Stimulated activated CD4-positive, alpha-beta T cell treated with anti-CD3 and anti-CD28 coated beads, Interleukin-1b, Interleukin-23, amount 100 ng/mL, for 1 hour (primary cell): ENCODE measurements at places on chromosomes 5 and 9.

- no peak for DNase-seq
Measured at GRCh38 chr5:135831439-135831838, 3.0 kb upstream of the SLC25A48 start.

GRCh38 chr5:178343306-178343705 is 110.7 kb upstream of the PHYKPL start:
- no peak for DNase-seq

DNA sequence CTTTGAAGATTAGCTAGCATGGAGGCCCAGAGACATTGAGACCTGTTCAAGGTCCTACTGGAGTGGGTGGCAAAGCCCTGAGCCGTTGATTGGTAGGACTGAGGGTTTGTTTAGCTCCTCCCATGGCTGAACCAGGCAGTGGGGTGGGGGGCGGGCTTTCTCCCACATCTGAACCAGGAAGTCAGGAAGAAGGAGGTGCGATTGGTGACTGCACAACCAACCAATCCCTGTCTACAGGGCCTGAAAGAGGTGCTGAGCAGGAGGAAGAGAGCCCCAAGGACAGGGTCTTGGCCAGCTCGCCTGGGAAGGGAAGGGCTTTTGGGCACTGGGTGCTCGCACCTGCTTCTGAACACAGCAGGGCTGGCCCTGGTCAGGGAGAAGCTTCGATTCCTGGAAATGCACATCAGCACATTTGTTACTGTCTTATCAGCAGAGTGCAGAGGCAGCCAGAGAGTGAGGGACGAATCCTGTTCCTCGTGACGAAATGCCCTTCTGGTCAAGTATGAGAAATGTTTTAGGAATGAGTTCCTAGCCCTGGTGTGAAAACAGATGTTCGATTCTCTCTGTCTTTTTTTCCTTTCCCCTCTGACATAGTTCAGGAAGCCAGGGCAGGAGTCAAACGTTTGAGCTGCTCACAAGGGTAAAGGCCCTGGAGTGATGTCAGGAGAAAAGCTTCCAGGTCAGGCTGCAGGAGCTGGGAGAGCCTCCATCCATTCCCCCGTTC is 294.8 kb upstream of the KLF4 start:
- DNase-seq, result no peak

DNA sequence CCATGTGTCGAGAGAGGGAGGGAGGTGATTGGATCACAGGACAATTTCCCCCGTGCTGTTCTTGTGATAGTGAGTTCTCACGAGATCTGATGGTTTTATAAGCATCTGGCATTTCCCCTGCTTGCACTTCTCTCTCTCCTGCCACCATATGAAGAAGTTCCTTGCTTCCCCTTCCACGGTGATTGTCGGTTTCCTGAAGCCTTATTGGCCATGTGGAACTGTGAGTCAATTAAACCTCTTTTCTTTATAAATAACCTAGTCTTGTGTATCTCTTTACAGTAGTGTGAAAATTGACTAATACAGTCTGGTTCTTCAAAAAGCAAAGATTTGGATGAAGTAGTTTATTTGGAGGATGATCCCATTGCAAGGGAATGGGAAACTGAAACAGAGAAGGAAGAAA is 11.3 kb upstream of the MIER3 start:
- no peak for DNase-seq

DNA sequence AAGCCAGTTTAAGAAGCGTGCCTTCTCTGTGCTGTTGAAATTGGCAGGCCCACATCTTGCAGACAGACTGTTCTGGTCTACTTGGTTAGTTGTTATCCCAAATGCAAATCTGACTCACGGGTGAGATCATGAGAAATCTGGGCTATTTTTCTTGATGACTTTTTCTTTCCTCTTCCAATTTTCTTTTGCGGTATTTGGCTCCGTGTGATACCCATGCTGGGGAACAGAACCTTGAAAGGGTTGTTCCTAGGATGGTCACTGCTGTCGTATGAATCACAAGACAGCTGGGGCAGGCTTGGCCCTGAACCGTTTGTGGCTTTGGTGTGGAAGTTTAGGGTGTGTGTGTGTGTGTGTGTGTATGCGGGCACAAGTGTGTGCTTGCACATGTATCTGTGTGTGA is 24.6 kb downstream of the PDZD2 start:
- DNase-seq, result no peak

- no peak for DNase-seq
Measured at GRCh38 chr5:40700116-40700782, 20.5 kb downstream of the PTGER4 start.

DNA sequence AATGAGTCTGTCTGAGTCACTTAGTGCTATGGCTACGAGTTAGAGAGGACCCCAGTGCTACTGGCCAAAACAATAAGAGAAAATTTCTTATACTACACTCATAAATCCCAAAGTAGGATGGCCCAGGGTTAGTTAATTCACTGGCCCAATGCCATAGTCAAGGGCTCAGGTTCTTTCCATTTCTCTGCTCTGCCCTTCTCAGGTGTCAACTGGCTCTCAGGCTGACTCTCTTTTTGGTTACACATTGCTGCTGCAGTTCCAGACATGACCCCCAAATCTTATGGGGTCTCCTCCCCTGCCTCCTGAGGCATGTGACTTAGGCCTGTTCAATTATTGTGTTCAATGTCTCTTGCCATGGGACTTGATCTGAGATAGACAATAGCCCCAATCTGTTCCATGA is 70.4 kb downstream of the ARHGEF37 start:
- no peak for DNase-seq

GRCh38 chr5:135391116-135391868 is 7.7 kb downstream of the MACROH2A1 start:
- DNase-seq, result no peak

GRCh38 chr9:5557606-5558587 is 47.6 kb downstream of the PDCD1LG2 start:
- DNase-seq, result no peak

GRCh38 chr5:81537905-81538547 is 144.1 kb upstream of the ACOT12 start:
- DNase-seq, result no peak

DNA sequence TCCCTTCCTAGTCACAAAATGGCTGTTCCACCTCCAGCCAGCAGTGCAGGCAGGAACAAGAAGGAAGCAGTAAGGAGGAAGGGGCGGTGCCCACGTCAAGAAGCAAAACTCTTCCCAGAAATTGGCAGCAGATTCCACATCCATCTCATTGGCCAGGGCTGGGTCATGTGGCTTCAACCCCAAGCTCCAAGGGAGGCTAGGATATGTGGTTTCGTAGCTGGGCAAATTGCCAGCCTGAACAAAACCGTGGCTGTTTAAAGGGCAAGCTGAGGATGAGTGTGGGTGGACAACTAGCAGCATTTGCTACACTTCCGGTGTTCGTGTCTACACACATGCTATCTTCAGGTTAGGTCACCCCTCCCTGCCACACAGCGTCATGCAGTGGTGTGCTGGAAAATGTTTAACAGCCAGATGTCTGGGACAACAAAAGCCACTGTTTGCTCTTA is 92.1 kb upstream of the MAP1B start:
- DNase-seq, result no peak

GRCh38 chr9:108439947-108440346 is 415.8 kb downstream of the ACTL7B start:
- no peak for DNase-seq

DNA sequence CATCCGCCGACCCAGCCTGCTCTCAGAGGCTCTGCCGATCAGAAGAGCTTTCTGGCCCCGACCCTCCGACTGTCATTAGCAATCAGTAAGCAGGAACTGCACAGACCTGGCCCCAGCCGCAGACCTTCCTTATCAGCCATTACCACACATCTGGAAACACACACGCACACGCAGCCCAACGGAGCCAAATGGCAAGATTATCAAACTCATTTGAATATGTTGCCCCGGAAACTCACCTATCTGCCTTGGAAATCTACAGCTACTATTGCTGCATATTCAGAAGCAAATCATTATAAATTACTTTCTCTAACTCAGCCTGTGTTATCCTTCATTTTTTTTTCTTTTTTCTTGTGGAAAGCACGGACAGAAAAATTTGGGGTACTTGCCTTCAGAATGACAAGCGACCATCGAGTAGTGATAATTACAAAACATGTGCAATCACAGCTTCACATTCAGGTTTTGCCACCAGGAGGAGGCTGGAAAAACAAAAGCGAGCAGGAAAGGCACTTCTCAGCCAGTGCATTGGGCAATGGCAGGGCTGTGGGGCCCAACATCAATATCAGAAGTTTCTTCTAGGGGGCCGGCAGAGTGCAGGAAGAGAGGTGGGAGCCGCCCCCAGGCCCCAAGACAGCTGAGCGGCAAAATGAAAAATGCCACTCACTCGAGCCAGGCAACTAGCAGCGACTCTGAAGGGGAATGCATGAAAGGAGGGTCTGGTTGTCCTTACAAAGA is 122.3 kb downstream of the VAV2 start:
- no peak for DNase-seq

GRCh38 chr5:138737494-138738265 is 15.5 kb upstream of the CTNNA1 start:
- DNase-seq, result no peak

- no peak for DNase-seq
Measured at GRCh38 chr9:90408659-90409058, 234.0 kb downstream of the DIRAS2 start.

DNA sequence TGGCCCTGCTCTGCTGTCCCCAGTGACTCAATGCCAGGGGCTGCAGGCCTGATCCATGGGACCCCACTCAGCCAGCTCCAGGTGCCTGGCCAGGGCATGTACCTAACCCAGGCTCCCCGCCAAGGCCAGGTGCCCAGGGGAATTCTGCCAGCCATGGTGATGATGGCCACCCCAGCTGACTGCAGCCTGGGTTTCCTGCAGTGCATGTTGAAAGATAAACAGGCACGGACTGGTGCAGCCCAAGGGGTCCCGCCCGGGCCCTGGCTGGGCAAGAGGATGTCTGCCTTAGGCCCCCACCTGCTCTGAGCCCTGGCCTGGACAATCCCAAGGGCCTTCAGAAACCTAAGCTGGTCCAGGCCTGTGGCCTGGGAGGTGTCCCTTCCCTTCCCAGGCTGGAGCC is 1.2 kb downstream of the ABCA2 start:
- DNase-seq, result no peak

GRCh38 chr5:175788155-175788787 is 83.1 kb upstream of the CPLX2 start:
- DNase-seq, result no peak

GRCh38 chr5:134874831-134875655 is 872 bp downstream of the TXNDC15 start:
- DNase-seq, result peak; percentile 4

- no peak for DNase-seq
Measured at GRCh38 chr9:16869882-16870595, 431 bp downstream of the BNC2 start.

DNA sequence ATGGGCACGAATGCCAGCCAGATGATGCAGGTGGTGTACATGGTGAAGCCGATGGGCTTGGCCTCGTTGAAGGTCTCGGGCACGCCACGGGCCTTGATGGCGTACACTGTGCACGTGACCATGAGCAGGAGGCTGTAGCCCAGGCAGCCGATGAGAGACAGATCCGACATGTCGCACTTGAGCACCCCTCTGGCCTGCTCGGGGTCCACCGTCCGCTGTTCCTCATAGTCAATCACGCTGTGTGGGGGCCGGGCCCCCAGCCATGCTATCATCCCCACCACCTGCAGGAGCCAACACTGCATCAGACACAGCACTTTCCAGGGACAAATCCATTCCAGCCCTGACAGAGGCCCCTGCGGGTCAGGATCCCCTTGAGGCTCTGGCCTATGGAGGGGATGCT is 12.2 kb downstream of the GRM6 start:
- DNase-seq, result no peak

GRCh38 chr5:40331616-40332015 is 348.1 kb upstream of the PTGER4 start:
- no peak for DNase-seq

- no peak for DNase-seq
Measured at GRCh38 chr5:167065794-167066193, 1225.7 kb upstream of the WWC1 start.

DNA sequence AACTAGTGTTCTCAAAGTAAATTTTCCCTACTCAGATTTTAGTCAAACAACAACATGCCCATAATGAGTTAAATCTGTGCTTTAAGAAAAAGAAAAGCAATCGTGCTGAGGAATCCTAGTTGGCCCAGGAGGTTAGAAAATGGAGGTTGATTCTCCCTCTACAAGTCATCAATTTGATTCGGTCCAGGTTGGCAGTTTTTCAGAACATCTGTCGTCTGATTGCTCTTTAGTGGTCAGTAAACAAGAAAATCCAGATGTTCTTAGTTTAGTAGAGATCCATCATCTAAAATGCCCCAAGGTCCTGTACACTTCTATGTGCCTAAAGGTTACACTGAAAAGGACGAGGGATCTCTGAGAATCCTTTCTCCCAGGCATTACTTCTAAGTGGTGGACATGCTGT is 659.2 kb downstream of the MTRR start:
- DNase-seq, result no peak

- DNase-seq, result no peak
Measured at GRCh38 chr9:113026200-113026599, 14.2 kb upstream of the ZNF883 start.
